ENCODE measurements at places on chromosomes 3 and 15. TPM values are rescaled to one million over a fixed set of nuclear protein-coding genes. Genes with fewer than 3 reads are reported as not detected.

DNA sequence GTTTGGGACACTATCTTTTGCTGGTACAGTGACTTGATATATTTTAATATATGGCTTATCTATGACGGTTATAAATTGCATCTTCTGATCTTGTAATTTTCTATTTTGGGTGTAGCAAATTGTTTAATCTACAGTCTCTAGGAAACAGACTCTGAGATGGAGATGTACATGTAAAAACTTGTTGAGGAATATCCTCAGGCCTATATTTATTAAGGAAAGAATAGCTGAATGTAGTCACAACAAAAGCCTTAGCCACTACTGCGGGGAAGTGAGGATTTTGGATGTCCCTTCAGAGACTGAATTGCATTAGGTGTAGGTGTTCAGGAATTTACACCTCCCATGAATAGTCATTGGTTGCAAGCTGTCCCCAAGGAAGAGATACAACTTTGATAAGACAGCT, 13.8 kb upstream of the OR5K3 start:
- H3K4me3 ChIP-seq = no peak overlapping the region
- no peaks in the 10 kb centered on the region for H3K4me1 ChIP-seq
- no peak for DNase-seq
- no peak overlapping the region for H3K27ac ChIP-seq
- no peaks in the 10 kb centered on the region for H3K36me3 ChIP-seq

- H3K27ac ChIP-seq = no peak overlapping the region
- peaks cover 8% of the 10 kb centered on the region for H3K4me1 ChIP-seq
- no peak overlapping the region for H3K4me3 ChIP-seq
These were observed 21.7 kb downstream of the KCNMB3 start for GRCh38 chr3:179229177-179229576.

GRCh38 chr3:126968391-126969390, 14.2 kb upstream of the PLXNA1 start:
- no peak for DNase-seq
- no peaks in the 10 kb centered on the region for H3K4me1 ChIP-seq
- no peak overlapping the region for H3K4me3 ChIP-seq

GRCh38 chr15:35496585-35496984, 49.4 kb downstream of the DPH6 start:
- no peaks in the 10 kb centered on the region for H3K36me3 ChIP-seq
- H3K4me3 ChIP-seq = no peak overlapping the region
- H3K27me3 ChIP-seq = no peaks in the 10 kb centered on the region
- peaks cover 8% of the 10 kb centered on the region for H3K4me1 ChIP-seq

Gene PODXL2
- total RNA-seq = 35.9 TPM

DNA sequence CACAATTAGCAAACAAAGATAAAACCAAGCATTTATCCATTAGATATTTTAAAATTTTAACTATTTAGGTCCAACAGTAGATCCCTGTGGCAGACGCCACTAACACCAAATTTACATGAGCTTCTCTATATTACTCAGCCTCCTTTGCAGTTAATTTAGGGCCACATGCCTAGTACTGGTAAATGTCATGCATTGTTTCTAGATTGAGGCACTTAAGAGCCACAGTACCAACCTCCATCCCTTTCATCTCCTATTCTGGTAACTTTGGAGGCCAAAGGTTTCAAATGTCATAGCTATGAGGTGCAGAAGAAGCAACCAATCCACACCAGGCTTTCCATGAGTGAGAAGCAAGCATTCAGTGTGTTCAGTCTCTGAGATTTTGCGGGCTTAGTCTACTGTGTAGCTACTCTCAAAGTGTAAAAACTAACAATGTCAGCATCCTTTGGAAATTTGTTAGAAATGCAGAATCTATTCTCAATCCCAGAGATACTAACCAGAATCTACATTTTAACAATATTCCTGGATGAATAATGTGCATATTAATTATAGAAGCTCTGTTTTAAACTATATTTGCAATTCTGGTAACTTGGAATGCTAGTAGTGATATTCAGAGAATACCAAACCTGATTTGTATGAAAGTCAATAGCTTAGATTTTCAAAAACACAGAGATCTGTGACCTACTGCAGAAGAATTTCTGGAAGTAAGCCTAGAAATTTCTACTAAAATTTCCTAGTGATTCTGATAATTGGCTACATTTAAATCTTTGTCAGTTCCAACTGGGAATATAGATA, 206.3 kb upstream of the CD96 start:
- no peaks in the 10 kb centered on the region for H3K36me3 ChIP-seq
- H3K4me3 ChIP-seq = no peak overlapping the region
- H3K27me3 ChIP-seq = no peaks in the 10 kb centered on the region

- H3K36me3 ChIP-seq = no peaks in the 10 kb centered on the region
- H3K27me3 ChIP-seq = no peaks in the 10 kb centered on the region
- H3K27ac ChIP-seq = no peak overlapping the region
- no peaks in the 10 kb centered on the region for H3K4me1 ChIP-seq
- H3K4me3 ChIP-seq = no peak overlapping the region
These were observed 28.5 kb downstream of the KLHL25 start for GRCh38 chr15:85766001-85766831.

Gene C2CD4A
- 0.34 TPM for total RNA-seq

DNA sequence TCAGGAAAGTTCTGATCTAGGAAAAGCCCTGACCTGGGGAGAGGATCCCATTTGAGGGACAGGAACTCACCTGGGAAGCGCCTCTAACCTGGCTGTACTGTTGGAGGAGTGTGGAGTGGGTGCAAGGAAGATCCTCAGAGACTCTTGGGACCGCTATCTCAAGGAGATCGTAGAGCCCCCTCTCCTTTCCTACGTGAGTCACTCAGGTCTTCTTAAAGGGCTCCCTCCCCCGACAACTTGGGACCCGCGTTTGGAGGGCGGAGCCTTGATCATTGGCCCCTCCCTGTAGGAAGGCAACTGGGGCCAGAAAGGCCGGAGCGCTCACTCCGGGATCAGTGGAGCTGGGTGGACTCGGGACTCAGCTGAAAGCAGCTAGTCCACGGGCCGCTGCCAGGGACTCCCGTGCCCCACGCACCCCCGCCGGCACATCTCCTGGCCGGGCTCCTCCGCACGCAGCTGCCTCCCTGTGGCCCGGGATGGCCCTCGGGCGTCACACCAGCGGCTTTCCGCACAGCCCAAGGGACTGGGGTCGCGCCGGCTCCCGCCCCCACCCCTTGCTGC, 520 bp downstream of the SLC26A6 start:
- H3K27ac ChIP-seq = peak overlapping the region; percentile 47
- no peaks in the 10 kb centered on the region for H3K4me1 ChIP-seq
- DNase-seq = peak; percentile 37
- peak overlapping the region; percentile 70 for H3K4me3 ChIP-seq
- H3K27me3 ChIP-seq = no peaks in the 10 kb centered on the region

- H3K27ac ChIP-seq = no peak overlapping the region
- DNase-seq = no peak
- no peaks in the 10 kb centered on the region for H3K27me3 ChIP-seq
- no peaks in the 10 kb centered on the region for H3K36me3 ChIP-seq
These were observed 98.0 kb downstream of the ATG7 start for GRCh38 chr3:11370191-11370590.

Gene PIF1
- total RNA-seq = 60.4 TPM

DNA sequence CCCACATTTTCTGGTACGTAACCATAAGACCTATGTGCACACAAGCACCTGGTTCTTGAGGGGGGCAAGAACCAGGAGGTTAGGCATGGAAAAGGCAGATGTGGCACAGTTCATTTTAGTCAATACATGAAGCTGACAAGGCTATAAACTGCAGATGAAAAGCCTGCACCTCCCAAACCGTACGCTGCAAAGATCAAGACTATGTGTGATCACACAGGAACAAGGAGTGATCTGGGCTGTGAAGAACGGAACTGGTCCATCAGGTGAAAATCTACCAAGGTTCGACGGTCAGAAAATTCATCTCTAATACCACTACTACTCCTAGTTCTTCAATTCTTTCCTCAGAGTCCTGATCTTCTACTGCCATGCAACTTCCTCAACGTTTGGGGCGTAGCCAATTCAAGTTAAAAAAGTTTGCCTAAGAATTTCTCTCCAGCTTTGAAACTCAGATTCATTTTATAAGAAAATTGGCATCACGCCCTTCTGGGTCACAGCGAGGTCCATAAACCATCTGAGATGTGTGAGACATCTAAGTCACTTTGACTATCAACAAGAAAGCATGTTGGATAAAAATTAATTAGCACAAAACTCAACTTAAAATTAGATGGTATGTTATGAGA, 41.9 kb downstream of the PLD1 start:
- no peak overlapping the region for H3K27ac ChIP-seq
- no peaks in the 10 kb centered on the region for H3K36me3 ChIP-seq
- H3K4me3 ChIP-seq = no peak overlapping the region
- peaks cover 23% of the 10 kb centered on the region for H3K4me1 ChIP-seq
- no peaks in the 10 kb centered on the region for H3K27me3 ChIP-seq

GRCh38 chr15:73357999-73358665, 10.6 kb downstream of the HCN4 start:
- H3K4me1 ChIP-seq = no peaks in the 10 kb centered on the region
- peaks cover 71% of the 10 kb centered on the region for H3K27me3 ChIP-seq
- H3K27ac ChIP-seq = no peak overlapping the region
- no peak for DNase-seq
- no peaks in the 10 kb centered on the region for H3K36me3 ChIP-seq

GRCh38 chr3:181700168-181701087, 11.3 kb upstream of the SOX2 start:
- peak overlapping the region; percentile 35 for H3K4me3 ChIP-seq
- H3K27me3 ChIP-seq = peaks cover 46% of the 10 kb centered on the region
- DNase-seq = peak; percentile 85

GRCh38 chr3:13709706-13710105, 160.8 kb downstream of the FBLN2 start:
- no peak overlapping the region for H3K27ac ChIP-seq
- H3K36me3 ChIP-seq = no peaks in the 10 kb centered on the region
- no peak for DNase-seq
- no peaks in the 10 kb centered on the region for H3K27me3 ChIP-seq
- no peaks in the 10 kb centered on the region for H3K4me1 ChIP-seq

Gene TUSC7
- not detected for total RNA-seq

DNA sequence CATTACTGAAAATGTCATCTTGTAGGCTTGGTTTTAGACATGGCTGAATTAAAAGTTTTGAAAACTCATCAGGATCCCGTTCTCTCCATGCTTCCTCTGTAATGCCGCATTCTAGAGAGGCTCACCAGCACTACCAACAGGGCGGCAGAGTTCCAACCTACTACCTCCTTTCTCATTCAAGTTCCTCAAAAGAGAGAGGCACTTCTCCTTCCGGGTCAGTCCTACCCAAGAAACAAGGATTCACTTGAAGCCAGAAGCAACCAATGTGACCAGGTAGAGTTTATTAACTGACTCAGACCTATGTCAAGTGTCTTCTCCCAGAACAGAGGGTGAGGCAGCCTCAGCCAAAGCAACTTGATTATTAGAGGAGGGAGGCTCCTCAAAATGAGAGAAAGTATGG, 59.8 kb upstream of the GYG1 start:
- H3K4me1 ChIP-seq = no peaks in the 10 kb centered on the region
- no peak overlapping the region for H3K27ac ChIP-seq
- no peak overlapping the region for H3K4me3 ChIP-seq
- no peaks in the 10 kb centered on the region for H3K36me3 ChIP-seq
- H3K27me3 ChIP-seq = no peaks in the 10 kb centered on the region

GRCh38 chr3:194575484-194576210, 57.6 kb downstream of the TMEM44 start:
- H3K36me3 ChIP-seq = no peaks in the 10 kb centered on the region
- H3K27ac ChIP-seq = no peak overlapping the region
- H3K4me1 ChIP-seq = peaks cover 16% of the 10 kb centered on the region
- no peaks in the 10 kb centered on the region for H3K27me3 ChIP-seq

DNA sequence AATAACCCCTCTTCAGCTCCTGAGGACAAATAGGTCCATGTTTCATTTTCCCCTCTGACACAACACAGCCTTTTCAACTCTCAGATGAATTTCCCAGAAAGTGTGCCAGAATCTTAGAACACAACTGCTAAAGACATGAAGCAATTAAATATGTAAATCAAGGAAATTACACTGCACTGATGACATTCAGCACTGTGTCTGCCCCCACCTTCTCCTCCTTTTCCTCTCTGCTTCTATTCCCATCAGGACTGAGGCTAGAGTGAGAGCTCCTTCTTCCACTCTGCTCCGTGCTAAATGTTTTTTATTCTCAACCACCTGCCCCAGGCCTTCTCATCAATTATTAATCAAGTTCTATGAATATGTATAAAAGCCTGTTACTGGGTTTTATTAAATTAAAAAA, 596.1 kb downstream of the TUSC7 start:
- no peak for DNase-seq
- H3K36me3 ChIP-seq = no peaks in the 10 kb centered on the region
- no peaks in the 10 kb centered on the region for H3K27me3 ChIP-seq

Gene NME9
- not detected for total RNA-seq

Gene GABRR3
- not detected for total RNA-seq

Gene LNP1
- 5.3 TPM for total RNA-seq

- no peak for DNase-seq
- no peaks in the 10 kb centered on the region for H3K36me3 ChIP-seq
- H3K27me3 ChIP-seq = no peaks in the 10 kb centered on the region
- H3K4me1 ChIP-seq = no peaks in the 10 kb centered on the region
These were observed 191.3 kb upstream of the ZNF385D start for GRCh38 chr3:21942328-21942727.

Gene LMAN1L
- 0.80 TPM for total RNA-seq

- H3K27ac ChIP-seq = no peak overlapping the region
- H3K36me3 ChIP-seq = no peaks in the 10 kb centered on the region
These were observed 13.0 kb downstream of the MEF2A start for GRCh38 chr15:99578809-99579208.

DNA sequence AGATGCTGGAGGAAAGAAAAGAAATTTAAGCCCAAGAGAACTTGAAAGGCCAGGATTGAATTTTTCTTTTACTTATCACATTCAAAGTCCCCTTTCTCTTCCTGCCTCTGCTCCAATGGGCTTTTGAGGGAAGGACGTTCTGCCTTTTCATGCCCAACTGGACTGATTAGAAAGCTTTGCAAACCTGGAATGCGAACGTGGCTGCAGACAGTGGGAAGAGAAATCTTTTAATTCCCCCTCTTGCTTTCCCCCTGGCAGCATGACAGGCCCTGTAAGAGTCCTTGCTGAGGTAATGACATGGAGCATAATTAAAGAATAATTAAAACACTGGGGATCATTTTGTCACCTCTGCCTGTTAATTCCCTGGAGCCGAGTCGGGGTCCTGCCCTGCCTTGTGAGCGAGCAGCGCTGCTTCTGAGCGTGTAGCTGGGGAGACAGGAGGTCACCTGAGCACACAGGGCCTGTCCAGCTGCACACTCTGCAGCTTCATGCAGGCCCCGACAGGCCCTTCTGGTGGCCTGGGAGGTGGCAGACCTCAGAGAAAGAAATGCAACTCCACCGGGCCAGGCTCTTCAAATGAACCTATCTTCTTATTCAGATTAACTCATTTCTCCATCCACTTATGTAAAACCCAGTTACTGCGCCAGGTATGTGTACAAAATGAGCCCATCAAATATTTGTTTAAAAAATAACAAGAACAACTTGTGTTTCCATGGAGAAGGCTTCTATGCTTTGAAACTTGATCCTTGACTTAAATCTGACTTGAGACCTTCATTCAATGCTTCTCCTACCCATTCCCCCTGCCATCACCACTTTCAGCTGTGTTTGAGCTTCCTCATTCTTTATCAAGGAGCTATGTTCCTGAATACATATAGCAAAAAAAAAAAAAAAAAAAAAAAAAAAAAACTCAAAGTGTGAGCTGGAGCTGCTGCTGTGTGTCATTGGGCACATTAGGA, 628.2 kb upstream of the CFAP20DC start:
- H3K27ac ChIP-seq = no peak overlapping the region
- H3K4me3 ChIP-seq = no peak overlapping the region
- no peak for DNase-seq
- no peaks in the 10 kb centered on the region for H3K4me1 ChIP-seq
- no peaks in the 10 kb centered on the region for H3K27me3 ChIP-seq

Gene AEN
- 44.4 TPM for total RNA-seq

GRCh38 chr3:159996959-159997358, 8.3 kb downstream of the IL12A start:
- no peak overlapping the region for H3K4me3 ChIP-seq
- H3K27me3 ChIP-seq = no peaks in the 10 kb centered on the region
- no peak overlapping the region for H3K27ac ChIP-seq
- H3K36me3 ChIP-seq = no peaks in the 10 kb centered on the region
- no peak for DNase-seq
- no peaks in the 10 kb centered on the region for H3K4me1 ChIP-seq
